ENCODE measurements at places on chromosomes 6 and 20.

- no peak for DNase-seq
Observed at GRCh38 chr6:140276719-140277118, 902.3 kb upstream of the CITED2 start.

GRCh38 chr20:47273591-47274235, 82.8 kb downstream of the ZMYND8 start:
- DNase-seq, result no peak

GRCh38 chr6:51152594-51152993, 333.9 kb downstream of the TFAP2B start:
- no peak for DNase-seq

DNA sequence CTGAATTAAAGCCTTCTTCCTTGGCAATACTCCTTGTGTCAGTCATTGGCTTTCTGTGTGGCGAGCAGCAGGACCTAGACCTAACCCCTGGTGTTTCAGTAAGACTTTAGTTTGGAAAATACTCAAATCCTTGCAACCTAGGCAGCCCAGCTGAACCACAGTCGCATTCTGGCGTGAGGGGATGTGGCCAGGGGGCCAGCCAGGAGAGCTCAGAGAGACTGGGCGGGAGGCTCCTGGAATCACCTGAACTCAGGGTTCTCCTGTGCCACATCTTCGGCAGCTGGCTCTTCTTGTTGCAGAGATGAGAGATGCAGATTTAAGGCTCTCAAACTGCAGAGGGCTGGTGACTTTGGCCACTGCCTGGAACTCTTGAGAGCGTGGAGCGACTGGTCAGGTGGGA, 102.7 kb downstream of the SYNDIG1 start:
- DNase-seq, result no peak

GRCh38 chr20:8918145-8918544, 150.7 kb upstream of the PLCB4 start:
- no peak for DNase-seq

DNA sequence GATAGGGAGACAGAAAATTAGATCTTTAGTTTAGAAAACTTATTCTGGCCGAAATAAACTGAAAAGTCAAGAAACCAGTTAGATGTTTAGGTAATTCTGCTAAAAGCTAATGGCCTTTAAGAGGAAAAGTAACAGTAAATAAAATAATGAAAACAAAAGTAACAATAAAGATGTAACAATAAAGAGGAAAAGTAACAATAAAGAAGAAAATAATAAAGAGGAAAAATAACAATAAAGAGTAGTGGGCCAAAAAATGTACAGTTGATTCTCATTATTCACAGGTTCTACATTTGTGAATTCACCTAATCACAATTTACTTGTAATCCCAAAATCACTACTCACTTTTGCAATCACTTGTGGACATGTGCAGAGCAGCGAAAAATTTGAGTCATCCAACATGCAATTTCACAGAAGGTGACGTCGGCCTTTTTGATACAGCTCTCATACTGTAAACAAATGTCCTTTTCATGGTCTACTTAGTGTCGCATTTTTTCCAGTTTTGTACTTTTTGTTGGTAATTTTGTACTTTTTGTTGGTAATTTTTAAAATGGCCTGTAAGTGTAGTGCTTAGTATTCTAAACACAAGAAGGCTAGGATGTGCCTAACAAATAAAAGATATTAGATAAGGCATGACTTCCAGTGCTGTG, 24.0 kb downstream of the HBS1L start:
- no peak for DNase-seq

DNA sequence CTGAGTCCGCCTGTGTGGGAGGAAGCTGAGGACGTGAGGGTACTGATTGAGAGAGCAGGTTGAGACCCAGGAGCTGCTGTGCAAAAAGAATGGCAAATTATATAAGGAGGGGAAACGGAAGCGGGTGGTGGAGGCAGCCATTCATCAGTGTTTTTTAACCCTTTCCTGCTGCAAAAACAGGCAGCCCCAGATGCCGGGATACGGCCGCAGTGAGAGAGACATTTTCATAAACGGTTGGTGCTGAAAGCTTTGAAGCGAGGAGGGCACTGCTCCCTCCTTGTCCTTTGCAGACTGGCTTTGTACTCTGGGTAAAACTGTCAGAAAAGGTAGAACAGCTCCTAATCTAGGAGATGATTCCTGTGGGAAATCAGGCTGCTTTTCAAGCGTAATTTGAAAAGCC, 56.4 kb downstream of the TTI1 start:
- DNase-seq, result no peak

DNA sequence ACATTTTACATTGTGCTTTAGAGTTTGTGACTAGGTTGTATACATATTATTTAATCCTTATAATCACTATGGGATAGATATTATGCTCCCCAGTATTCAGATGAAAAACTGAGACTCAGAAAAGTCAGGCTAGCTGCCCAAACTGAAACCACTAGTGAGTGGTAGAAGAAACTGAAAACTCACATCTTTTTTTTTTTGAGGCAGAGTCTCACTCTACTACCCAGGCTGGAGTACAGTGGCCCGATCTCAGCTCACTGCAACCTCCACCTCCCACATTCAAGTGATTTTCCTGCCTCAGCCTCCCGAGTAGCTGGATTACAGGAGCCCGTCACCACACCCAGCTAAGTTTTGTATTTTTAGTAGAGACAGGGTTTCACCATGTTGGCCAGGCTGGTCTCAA, 22.2 kb downstream of the RNF24 start:
- DNase-seq, result no peak
